ENCODE measurements at places on chromosomes 2 and 18.

- no peak for DNase-seq
Measured at GRCh38 chr2:206160125-206160806, 571 bp downstream of the EEF1B2 start.

DNA sequence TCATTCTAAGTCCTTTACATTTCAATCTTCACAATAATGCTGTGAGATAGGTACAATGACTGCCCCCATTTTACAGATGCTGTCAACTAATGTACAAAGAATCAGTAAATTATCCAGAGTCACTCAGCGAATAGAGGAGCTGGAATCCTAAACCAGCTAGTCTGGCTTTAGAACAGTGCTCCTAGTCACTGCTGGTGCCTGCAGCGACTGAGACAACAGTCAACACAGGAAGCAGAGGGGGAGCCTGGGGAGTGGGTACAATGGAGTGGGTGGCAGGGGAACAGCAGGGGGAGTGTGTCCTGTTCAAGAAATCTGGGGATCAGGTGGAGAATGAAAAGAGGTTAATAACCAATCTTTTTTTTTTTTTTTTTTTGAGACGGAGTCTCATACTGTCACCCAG is 37.3 kb downstream of the CCDC93 start:
- no peak for DNase-seq

DNA sequence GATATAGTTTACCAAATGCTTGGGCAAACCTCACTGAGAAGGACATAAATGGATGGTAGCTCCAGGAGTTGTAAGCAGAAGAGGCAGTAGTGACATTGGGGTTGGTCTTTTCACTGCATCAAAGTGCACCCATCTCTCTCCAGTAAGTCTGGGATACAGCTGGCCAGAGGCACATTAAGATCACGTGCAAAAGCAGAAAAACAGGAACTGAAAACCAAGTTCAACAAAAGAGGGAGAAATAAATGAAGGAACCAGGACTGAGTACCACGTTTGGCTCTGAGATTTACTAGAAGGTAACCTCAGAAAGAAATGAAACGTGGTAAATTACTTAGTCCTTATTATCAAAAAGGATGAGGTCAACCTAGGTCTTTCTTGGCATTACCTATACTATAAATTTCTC is 259.2 kb downstream of the OSR1 start:
- no peak for DNase-seq

- no peak for DNase-seq
Measured at GRCh38 chr2:222572264-222572721, 83.6 kb downstream of the FARSB start.

DNA sequence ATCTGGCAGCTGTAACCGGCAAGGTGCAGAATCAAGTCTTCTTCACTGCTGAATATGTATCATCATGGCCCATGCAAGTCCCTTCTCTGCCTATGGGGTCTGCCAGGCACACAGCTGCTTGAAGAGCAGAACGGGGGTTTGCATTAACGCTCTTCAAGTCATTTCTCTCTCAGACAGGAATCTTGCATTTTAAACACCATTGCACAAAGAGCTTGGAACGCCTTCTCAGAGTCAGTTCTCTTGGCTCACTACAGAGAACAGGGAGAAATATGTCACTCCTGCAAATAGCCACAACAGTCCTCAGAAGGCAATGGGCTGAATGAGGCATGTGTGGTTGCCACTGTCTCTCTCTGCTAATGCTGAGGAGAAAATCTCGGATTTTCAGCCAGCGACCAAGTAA is 2173.5 kb upstream of the PIK3C3 start:
- DNase-seq = no peak

GRCh38 chr2:101722864-101723263 is 25.4 kb downstream of the MAP4K4 start:
- DNase-seq = no peak

GRCh38 chr2:47015206-47015605 is 99.6 kb upstream of the MCFD2 start:
- DNase-seq = no peak

DNA sequence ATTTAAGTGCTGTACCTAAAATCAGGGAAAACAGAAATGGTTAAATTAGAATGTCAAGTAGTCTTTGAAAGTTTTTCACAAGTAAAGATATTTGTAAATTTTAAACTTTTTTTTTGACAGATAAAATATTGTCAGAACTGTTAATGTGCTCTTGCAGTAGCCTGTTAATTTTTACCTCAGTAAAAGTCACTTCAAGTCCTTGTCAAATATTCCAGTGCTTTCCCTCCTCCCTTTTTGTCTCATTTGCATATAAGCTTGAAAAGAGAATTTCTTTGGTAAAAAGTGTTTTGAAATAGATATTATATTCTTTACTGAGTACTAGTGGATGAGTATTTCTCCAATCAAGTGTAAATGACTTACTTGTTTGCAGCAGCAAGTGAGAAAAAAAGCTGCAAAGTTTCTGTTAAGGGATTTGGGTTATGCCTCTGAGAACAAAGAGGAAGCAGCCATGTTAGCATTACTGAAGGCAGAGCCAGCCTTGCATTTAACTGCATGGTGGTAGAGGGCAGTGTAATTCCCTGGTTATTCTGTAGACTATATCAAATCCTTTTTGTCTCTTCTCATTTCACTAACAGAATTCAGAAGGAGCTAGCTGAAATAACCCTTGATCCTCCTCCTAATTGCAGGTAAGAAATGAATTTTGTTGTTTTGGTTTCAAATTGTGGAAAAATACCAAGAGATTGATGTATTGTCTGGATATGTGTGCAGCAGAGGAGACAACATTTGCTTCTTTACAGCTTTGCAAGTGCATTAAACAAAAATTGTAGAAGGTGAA is 3.2 kb downstream of the UBE2E3 start:
- peak; percentile 53 for DNase-seq

- DNase-seq = no peak
Measured at GRCh38 chr18:32507093-32507492, 36.4 kb upstream of the GAREM1 start.

- DNase-seq = no peak
Measured at GRCh38 chr2:126676221-126677175, 20.5 kb downstream of the GYPC start.

DNA sequence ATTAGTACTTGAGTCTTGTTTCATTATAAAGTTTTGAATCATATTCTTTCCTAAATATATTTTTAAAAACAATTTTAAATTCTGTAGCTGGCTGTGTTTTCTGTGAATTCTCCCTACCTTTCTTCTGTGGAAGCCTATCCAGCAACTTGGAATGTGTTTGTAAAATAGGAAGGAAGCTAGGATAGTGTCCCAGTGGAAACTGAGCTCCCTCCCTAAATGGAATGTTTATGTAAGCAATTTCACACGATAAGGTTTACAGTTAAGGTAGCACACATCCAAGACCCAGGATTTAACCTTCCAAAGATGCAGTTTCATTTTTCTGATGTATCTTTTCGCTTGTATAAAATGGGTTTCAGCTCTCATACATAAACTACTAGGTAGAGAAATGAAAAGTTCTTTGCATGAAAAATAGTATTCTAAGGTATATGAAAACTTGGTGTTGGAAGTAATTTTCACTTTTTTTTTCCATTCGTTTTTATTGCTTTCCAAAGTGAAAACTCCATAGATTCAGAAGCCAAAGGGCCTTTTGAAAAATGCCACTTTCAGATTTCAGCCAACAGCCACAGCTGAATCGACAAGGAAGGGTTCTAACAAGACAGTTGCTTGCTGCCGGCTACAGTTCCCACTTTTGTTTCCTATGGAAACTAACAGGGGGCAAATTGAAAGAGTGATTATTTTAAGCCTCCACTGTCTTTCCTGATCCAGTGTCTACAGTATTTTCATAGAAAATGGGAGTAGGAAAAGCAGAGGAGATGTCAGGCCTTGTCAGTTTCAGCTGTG is 405.1 kb upstream of the POU3F3 start:
- DNase-seq = no peak

DNA sequence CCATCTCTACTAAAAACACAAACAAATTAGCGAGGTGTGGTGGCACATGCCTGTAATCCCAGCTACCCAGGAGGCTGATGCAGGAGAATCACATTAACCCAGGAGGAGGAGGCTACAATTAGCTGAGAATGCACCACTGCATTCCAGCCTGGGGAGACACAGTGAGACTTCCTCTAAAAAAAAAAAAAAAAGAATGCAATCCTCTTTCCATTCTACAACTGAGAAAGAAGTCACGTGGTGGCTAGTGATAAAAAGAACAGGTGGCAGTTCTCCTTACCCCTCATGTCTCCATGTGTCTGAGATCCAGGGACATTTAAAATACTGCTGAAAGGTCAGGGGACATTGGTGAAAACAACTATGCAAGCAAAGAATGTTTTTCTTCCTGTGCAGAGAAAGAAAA is 24.4 kb upstream of the GPR39 start:
- DNase-seq = no peak

DNA sequence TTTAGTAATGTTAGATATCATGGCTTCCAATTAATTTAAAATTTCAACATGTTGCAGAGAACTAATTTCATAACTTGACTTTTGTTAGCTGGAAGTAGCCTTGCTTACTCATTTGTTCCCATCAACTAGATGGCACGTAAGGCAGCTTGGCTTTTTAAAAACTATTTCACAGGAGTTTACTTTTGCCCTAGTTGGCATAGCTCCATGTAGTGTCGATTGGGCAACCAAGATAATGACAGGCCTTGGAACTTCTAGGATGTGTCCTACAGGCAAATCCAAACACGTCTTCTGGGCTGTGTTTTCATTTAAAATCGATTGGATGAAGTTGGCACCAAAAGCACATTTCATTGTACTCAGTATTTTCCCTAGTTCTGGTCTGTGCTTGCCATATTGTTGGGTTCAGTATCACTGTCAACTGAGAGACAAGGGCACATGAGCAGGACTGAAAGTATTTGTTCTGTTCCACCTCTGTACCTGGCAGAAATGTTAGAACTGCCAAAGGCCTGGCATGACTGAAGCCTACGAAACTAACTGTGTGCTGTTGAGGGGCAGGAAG is 29.4 kb downstream of the HADHB start:
- DNase-seq = no peak

DNA sequence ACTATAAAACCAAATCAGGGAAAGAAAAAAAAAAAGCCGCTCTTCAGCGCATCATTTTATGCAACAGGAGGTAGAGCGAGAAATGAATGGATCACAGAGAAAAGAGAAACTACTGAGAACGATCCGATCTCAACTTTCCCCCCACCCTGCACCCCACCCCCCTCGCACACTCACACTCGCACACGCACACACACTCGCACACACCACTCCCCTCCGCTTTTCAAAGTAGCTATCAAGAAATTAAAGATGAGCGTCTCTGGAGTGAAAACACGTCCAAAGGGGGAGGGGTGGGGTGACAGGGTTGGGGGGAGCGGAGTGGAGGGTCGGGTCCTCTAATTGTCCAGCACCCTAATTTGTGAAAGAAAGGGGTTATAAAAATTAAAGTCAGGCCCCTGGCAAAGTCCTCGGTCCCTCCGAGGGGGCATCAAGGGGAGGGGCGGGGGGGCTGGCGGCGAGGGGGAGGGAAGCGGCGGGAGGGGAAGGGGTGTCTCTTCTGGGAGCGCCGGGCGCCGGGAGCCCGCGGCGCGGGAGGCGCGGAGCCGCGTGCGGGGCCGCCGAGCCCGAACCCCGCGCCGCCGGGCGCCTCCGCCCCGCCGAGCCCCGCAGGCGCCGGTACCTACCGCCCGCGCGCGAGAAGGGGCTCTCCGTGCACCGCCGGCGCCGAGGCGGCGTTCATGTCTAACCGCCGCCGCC is 428 bp downstream of the TCF4 start:
- no peak for DNase-seq

GRCh38 chr2:174697255-174697654 is 67.0 kb downstream of the CHRNA1 start:
- peak; percentile 70 for DNase-seq

DNA sequence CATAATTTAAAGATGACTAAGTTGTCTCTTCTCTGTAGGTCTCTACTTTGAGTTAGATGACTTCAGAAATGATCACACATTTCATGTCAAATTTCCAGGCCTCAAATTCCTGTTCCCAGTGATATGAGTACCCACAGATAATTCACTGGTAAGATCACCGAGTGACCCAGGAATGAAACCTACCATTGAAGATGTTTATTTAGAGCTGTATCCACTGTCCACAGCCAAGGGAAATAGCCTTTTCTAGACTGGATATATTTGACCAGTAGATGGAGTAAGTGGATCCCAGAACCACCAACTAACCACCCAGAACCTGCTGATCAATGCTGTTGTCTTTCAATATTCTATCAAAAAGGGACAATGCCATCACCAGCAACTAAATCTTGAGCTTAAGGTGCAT is 238.8 kb downstream of the SLC8A1 start:
- DNase-seq = no peak

DNA sequence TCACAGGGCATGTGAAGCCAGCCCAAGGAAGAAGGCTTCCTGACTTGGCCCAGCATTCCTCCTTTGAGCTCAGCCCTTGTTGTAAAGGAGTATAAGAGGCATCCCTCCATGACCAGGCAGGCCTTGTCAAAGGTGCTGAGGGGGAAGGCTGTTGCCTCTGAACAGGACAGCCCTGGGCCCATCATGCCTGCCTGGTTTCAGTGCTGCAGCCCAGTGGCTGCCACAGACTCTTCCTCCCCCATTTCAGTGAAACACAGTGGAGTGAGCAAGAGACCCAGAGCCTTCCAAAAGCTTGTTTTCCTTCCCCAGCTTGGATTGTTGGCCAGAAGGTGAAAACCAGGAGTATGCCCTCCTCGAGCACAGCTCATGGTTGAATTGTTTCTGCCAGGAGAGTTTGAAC is 19.9 kb upstream of the RPL37A start:
- DNase-seq = no peak

DNA sequence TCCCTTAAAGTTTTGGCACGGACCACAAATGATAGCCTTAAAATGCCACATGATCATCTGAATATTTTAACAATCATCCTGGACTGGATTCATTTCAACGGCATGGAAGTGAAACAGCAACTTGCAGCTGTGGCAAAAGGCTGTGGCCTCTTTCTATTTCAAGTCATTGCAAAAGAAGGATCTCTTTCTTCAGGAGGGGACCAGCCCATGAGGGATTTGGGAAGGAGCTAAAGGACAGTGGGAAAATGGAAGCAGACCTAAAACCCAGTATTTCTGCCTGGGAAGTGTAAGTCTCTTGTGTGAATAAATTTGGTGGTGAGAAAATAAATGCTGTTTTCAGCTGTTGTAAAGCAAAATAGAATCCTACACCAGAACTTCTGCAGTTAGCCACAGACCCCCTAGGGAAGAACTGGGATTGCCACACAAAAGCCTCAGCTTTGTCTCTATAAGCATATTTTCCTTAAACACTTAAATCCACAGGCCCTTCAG is 107.3 kb upstream of the ZFP36L2 start:
- DNase-seq = no peak

All from CD4-positive, alpha-beta T cell treated with Interleukin-2 at 100 ng/mL for 4 hours (primary cell).